ENCODE measurements at places on chromosomes 5 and 9.

DNA sequence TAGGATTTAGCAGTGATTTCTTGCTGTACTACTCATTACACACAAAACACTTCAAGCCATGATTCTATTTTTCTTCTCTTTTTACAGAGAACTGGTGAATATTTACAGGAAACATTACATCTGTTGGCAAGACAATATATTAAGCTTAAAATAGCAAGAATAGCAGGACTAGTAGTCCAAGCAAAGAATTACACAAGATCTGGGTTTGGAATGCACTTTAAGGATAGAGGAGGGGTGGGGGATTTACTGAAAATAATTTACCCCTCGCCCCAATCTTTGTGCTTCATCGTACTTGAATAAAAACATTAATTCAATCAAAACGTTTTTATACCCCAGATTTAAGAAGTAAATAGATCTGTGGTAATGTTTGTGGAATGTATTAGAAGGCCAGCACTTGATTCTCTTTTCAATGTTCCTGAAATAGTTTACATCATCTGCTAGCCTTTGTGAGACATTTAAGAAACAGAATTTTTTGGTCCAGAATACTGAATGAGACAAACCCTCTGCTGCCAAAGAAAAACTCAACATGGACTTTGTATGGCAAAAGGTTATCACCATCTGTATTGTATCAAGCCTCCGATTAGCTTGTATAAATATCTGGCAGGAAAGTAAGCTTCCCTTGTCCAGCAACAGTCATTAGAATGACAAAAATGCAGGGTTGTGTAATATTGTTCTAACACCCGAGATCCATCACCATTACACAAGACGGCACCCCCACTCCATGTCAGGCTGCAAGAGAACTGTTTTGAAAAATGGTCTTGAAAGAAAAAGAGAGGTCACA lies 23.8 kb downstream of the SVEP1 start:
- no peaks in the 10 kb centered on the region for H3K27me3 ChIP-seq
- H3K4me3 ChIP-seq, result no peak overlapping the region
- peak; percentile 46 for DNase-seq
- no peaks in the 10 kb centered on the region for H3K4me1 ChIP-seq
- H3K36me3 ChIP-seq, result no peaks in the 10 kb centered on the region

DNA sequence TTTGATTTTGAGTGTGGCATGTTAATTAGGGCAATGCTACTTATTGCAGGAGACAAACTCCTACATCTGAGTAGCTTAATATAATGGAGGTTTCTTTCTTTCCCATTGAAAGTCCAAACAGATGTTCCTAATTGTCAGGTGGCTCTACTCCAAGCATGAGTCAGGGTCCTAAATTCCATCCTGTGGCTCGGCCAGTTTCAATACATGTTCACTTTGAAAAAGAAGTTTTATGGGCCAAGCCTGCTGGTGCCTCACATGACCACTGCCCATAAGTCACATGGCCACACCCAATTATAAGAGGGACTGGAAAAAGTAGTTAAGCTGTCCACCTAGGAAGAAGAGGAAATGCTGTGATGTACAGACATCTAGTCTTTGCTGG lies 170.4 kb downstream of the ARRDC3 start:
- peak overlapping the region; percentile 65 for H3K27ac ChIP-seq
- H3K4me1 ChIP-seq, result peaks cover 5% of the 10 kb centered on the region
- no peaks in the 10 kb centered on the region for H3K36me3 ChIP-seq
- DNase-seq, result no peak
- H3K4me3 ChIP-seq, result no peak overlapping the region

- H3K27me3 ChIP-seq, result no peaks in the 10 kb centered on the region
- no peak overlapping the region for H3K27ac ChIP-seq
- H3K4me1 ChIP-seq, result no peaks in the 10 kb centered on the region
- H3K36me3 ChIP-seq, result no peaks in the 10 kb centered on the region
Measured at GRCh38 chr5:76657091-76657490, 33.9 kb upstream of the F2RL2 start.

DNA sequence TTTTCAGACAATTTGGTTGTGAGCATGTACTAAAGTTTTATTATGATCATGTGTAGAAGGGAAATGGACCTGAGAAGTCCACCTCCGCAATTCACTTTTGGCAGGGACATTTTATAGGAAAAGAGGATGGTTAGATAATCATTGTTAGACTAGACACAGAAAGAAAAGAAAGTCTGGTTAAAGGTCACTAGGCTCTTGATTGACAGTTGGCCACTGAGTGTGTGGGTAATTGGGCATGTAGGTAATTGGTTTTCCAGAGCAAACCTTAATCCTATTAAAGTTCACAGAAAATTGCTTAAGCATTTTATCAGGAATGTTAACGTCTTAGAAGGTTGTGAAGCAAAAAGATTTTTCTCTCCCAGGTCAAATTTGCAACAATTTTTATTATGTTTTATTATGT lies 158.5 kb upstream of the CLINT1 start:
- H3K36me3 ChIP-seq, result no peaks in the 10 kb centered on the region
- no peaks in the 10 kb centered on the region for H3K4me1 ChIP-seq
- H3K4me3 ChIP-seq, result no peak overlapping the region
- no peak for DNase-seq

GRCh38 chr5:67094476-67095300 lies 101.9 kb downstream of the CD180 start:
- peak overlapping the region; percentile 70 for H3K27ac ChIP-seq
- H3K4me3 ChIP-seq, result no peak overlapping the region
- no peaks in the 10 kb centered on the region for H3K36me3 ChIP-seq
- no peaks in the 10 kb centered on the region for H3K27me3 ChIP-seq

GRCh38 chr9:15299374-15299939 lies 7.6 kb downstream of the TTC39B start:
- no peaks in the 10 kb centered on the region for H3K36me3 ChIP-seq
- no peaks in the 10 kb centered on the region for H3K27me3 ChIP-seq
- H3K27ac ChIP-seq, result no peak overlapping the region
- no peaks in the 10 kb centered on the region for H3K4me1 ChIP-seq
- no peak overlapping the region for H3K4me3 ChIP-seq

Measured in breast epithelium (tissue), 4 donors.